ENCODE measurements at places on chromosomes 13 and 19. TPM values are rescaled to one million over a fixed set of nuclear protein-coding genes. Genes with fewer than 3 reads are reported as not detected.

CEACAM21 gene
- polyA plus RNA-seq = not detected

CEACAM6 gene
- not detected for polyA plus RNA-seq

FREM2 gene
- polyA plus RNA-seq = not detected

ANKRD24 gene
- 0.46 TPM for polyA plus RNA-seq

IGFL4 gene
- not detected for polyA plus RNA-seq

ZNF563 gene
- polyA plus RNA-seq = 2.6 TPM

F2RL3 gene
- not detected for polyA plus RNA-seq

IGSF23 gene
- 0.63 TPM for polyA plus RNA-seq

CABP5 gene
- polyA plus RNA-seq = not detected

FGF22 gene
- not detected for polyA plus RNA-seq

GRK1 gene
- polyA plus RNA-seq = not detected
